PC-9 (cell line): ENCODE measurements at places on chromosomes 7 and 10. TPM values are rescaled to one million over a fixed set of nuclear protein-coding genes. Genes with fewer than 3 reads are reported as not detected.

NKX1-2 gene
- total RNA-seq, result 1.6 and 2.9 TPM in 2 replicates

DNA sequence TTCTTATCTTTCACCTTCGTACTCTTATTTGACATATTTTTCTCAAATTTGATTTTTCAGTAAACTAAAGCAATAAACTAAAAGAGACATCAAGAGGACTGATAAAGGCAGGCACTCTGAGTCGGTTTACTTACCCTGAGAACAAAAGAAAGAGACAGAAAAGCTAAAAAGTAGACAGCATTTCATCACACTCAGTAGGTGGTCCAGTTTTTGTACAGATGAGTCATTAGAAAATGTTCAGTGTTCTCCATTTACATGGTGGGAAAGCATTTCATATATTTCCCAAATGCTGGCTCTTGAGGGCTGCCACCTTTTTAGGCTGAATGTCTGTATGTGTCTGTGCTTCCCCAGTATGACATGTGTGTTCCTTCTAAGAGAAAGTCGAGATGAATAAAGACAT, 52.7 kb downstream of the NHLRC2 start:
- DNase-seq, result no peak

DNA sequence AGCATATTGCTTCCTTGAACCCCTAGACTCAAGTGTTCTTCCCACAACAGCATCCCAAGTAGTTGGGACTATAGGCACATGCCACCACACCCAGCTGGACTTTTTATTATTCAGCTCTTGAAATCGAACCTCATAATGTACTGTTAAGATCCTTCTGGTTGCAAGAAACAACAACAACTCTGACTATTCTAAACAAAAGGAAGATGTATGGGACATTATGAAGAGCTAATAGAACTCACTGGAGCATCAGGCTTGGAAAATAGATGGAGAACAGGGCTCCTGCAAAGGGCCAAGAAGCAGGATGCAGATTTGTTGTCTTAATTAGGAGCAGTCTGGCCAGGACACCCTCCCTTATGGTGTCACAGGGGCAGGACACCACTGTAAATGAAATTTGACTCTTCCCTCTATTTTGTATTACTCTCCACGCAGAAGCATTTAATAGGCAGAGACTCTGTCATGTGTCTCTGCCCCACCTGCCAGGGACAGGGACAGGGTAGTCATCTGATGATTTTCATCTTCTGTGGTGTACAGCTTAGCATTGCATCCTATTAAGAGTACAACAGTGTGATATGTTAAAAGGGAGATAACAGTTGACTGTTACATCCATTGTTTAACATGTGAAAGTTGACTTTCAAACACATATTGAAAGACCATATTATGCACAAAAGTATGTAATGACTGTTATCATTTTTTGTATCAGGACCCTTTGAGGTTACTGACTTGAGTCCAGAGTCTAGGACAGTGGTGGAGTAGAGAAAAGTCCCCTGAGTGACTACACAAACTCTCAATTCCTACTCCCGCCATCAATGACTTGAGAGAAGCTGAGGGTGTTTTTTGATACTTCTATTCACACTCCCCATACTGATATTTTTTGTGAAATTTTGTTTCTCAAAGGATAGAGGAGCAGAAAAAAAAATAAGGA, 157.3 kb downstream of the LRRC4 start:
- DNase-seq, result no peak

SLC18A3 gene
- not detected in 2 replicates for total RNA-seq

DNA sequence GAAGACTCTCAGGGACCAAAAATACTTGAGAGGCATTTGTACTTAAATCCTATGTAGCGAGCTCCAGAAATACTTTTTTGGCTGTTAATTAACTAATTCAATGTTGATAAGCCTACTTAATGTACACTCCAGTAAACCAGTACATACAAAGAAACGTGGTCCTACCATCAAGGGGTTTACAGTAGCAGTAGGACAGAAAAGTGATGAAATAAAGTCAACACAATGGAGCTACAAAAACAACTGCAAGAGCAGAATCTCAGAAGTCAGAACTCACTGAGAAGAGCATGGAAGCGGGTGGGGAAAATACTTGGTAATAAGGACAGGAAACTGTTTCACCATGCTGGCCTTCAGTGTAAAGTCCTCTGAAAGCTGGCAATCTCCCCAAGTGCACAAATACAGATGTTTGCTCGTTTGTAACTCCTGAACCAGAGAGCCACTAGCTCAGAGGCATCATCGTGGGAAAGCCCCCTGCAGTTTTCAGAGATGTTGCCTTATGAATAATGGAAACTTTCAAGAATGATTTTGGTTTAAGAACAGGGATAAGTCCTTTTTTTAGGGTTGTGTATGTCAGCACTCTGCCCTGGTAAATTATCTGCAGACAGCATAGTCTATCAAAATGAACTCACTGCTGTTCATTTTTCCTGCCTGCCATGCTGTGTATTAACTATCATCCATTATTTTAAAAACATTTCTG, 233.2 kb downstream of the SORCS1 start:
- DNase-seq, result no peak

- DNase-seq, result no peak
These were observed 128.5 kb downstream of the KIF20B start for GRCh38 chr10:89829887-89830269.

DNA sequence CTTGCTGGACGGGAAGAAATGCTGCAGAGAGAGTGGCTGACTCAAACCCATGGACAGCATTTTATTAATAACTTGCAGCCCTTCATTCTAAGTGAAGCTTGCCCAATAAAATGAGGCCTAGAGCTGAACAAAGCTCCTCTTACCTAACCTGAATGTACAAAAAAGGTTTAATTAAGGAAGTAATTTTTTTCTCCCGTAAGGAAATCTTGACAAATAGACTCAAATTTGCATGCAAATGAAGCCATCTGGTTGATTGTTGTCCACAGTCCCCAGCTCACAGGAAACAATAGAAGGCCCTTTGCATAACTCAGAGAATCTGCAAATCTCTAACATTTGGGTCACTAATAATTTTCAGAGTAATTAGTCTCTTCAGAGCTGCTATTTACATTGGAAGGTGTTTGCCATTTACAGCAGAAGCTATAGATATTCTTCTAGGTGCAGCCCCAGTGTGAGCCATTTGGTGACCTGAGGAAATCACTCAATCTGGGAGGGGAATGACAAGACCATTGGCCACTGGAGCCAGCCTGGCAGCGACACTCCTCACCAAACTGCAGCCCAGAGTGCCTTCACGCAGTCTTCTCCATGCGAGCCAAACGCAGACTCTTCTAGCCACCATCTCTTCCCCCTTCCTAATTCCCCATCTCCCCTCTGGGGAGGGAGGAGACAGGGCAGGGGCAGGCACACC, 483.0 kb upstream of the C7orf33 start:
- no peak for DNase-seq

DNA sequence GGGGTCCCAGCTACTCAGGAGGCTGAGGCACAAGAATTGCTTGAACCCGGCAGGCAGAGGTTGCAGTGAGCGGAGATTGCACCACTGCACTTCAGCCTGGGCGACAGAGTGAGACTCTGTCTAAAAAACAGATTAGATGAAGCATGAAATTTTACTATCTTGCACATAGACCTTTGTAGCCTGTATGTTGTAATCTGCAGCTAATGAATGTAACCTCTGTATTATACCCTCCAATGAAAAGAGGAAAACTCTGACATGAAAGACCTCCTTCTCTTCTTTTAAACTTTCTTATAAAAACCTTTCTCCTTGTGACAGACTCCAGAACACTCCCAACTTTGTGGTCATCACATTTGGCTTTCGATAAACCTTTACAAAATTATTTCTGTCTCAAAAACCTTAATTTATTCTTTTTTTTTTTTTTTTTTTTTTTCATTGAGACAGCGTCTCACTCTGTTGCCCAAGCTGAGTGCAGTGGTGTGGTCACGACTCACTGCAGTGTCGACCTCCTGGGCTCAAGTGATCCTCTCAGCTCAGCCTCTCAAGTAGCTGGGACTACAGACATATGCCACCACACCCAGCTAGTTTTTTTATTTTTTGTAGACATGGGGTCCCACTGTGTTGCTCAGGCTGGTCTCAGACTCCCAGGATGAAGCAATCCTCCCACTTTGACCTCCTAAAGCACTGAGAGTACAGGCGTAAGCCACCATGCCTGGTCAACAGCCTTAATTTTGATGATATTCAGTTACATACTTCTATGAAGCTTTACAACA, 97.4 kb downstream of the SVOPL start:
- no peak for DNase-seq

GRCh38 chr10:73404690-73405089, 9.2 kb downstream of the ANXA7 start:
- DNase-seq, result no peak

DNA sequence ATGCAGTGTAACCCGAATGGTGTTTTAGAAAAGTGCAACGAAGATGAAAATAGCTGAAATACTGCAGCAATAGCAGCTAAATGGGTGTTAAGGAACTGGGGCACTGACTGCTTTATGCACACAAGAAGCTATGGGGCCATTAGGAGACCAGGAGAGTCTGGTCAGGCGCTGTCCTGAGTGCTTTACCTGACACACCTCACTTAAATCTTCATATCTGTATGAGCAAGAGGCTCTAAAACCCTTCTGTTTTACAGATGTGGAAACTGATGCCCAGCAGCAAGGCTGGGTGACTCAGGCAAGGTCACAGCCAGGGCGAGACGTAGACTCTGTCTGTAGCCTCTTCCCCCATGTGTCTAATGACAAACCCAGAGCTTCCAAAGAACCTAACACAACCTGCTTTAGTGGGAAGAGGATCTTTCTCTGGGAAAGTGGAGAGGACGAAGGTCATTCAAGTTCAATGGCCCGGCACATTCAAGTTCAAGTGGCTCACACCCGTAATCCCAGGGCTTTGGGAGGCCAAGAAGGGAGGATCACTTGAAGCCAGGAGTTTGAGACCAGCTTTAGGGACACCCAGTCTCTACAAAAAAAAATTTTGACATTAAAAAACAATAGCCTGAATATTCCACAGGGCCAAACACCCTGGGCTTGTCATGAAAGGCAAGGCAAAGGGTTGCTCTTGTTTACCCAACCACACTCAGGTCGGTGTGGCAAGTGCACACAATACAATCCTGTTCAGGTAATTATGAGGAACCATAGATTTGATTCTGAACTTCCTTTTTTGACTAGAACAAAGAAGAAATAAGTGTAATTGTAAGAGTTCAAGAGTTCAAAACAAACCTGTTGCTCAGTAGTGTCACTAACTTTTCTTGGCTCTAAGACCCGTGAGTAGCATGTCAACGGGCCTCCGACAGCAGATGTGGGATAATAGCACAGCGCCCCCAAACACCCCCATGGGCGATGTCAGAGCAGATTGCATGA, 53.7 kb upstream of the KLF6 start:
- DNase-seq, result no peak

PARG gene
- 38.8 and 39.0 TPM in 2 replicates for total RNA-seq

ETV1 gene
- 4.3 and 9.0 TPM in 2 replicates for total RNA-seq
